ENCODE measurements at places on chromosomes 1 and 21. TPM values are rescaled to one million over a fixed set of nuclear protein-coding genes. Genes with fewer than 3 reads are reported as not detected.

GRCh38 chr1:40592107-40592803, 60.8 kb downstream of the ZNF684 start:
- no peak for DNase-seq

The GBP3 gene
- total RNA-seq, result 6.1 TPM

The CENPF gene
- total RNA-seq, result 4.6 TPM

- no peak for DNase-seq
These were observed 51.7 kb upstream of the DUSP10 start for GRCh38 chr1:221793439-221794078.

The SAMD13 gene
- total RNA-seq, result not detected

DNA sequence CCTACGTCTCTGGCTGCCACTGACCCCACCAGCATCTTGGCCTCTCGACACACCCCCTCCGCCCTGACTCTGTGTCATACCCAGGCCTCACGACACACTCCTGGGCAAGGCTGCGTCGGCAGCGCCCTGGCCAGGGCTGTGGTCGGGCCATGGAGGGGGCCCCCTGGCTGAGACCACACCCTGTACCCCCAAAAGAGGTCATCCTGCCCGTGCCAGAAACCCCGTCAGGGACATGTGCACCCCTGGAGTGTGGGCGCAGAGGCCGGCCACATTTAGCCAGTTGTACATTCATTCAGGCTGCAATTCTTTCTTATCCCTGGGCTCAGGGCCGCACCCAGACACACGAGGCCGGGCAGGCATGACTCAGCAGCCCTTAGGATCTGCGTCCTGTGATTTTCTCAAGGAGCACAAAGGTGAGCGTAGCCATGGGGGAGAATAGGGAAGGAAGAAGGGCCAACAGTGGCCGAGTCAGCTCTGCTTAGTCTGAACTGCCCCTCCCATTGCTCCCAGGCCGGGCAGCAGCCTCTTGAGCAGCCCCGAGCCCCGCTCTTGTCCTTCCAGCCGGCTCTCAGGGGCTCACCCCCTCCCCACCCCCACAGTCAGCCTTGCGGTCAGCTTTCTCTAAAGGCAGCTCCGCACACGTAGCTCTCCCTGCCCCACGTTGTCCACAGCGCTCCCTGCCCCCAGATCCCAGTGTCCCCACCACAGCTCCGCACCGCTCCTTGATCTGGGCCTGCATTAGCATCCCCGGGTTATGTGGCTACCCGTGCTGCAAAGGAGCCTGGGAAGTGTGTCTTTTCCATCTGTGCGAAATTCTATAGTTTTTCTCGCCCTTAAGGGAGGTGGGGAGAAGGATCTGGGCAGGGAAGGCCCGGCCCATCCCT, 7.9 kb downstream of the CSTB start:
- DNase-seq, result no peak

- no peak for DNase-seq
These were observed 23.1 kb upstream of the C1orf198 start for GRCh38 chr1:230891413-230891812.

The ARHGEF16 gene
- 0.15 TPM for total RNA-seq

DNA sequence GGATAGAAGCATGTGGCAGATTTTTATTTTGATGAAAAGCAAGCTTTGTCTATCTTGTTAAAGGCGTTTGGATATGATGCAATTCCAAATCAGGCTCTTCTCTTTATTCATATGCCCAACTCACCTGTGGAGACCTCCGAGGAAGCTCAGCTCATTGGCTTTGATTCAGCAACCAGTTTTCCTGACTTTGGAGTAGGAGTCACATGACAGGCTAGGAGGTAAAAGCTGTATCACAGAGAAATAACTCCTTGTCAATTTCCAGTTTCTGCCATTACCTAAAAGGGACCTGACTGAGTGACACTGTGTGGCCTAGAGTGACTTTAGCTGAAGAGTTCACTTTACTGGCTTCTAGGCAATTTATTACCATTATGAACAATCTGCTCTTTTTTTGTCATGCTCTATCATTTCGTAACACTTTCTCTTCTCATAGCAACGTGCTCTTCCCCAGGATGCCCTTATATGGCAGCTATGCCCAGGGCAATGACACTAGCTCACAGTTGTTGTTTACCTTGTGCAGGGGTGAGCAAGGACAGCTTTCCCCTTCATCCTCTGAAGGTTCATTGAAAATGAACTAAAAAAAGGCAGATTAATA, 107.2 kb downstream of the KCNK1 start:
- DNase-seq, result no peak

DNA sequence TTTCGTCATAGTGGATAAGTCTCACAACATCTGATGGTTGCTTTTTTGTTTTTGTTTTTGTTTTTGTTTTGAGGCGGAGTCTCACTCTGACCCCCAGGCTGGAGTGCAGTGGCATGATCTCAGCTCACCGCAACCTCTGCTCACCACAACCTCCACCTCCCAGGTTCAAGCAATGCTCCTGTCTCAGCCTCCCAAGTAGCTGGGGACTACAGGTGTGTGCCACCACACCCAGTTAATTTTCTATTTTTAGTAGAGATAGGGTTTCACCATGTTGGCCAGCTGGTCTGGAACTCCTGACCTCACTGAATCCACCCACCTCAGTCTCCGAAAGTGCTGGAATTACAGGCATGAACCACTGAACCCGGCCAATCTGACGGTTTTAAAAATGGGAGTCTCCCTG, 109.2 kb downstream of the RERE start:
- DNase-seq, result no peak

The KMO gene
- 0.91 TPM for total RNA-seq

- DNase-seq, result no peak
These were observed 209.2 kb upstream of the ZC3H12A start for GRCh38 chr1:37265156-37265555.

GRCh38 chr1:230937371-230937770, 41.3 kb downstream of the TTC13 start:
- no peak for DNase-seq

- DNase-seq, result no peak
These were observed 48.2 kb upstream of the ARHGEF16 start for GRCh38 chr1:3405974-3406867.

The RPL11 gene
- total RNA-seq, result 1,425 TPM

GRCh38 chr1:58041621-58042020, 504.9 kb downstream of the OMA1 start:
- no peak for DNase-seq

The SPRR2F gene
- not detected for total RNA-seq

The PFKFB2 gene
- total RNA-seq, result 2.8 TPM

The CRABP2 gene
- total RNA-seq, result 2.4 TPM

DNA sequence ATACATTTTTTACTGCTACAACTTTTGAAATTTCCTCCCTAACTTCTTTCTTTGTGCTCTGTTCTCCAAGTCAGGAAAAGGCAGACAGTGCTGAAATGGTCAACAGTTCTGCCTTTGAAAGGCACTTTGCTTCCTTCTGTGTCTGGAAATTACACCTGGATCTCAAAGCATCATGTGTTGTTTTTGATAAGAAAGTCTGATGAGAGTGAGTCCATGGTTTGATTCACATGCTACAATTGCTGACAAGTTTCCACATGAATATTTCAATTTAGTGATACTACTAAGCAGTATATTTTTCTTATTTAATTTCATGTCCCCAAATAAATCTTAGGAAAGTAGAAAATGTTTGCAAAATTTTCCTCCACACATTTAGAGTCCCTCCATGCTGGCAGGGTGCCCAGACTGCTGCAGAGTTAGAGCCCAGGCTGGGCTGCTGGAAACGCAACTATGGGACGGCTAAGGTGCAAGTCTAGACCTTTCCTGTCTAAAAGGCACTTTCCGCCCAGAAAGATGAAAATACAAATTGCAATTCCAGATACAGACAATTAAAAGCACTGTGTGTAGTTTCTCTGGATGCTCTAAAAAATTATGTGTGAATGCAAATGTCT, 96.6 kb upstream of the RUNX1 start:
- DNase-seq, result no peak

The SMIM12 gene
- 73.8 TPM for total RNA-seq

DNA sequence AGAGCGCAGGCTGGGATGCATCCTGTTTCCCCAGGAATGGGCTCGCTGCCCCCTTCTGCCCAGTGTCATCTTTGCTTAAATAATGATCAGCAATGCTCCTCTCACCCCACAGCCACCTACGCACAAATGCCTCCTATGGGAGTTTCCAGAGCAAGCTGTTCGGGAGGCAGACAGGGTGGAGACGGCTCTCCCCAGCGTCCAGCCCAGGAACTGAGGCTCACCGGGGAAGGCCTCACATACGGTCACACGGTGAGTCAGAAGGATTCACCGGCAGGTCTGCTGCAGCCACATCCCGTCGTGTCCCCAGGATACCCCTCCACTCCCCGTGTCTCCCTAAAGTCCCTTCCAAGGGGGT, 40.3 kb upstream of the RUNX3 start:
- no peak for DNase-seq

GRCh38 chr1:235093013-235093695, 35.5 kb downstream of the TOMM20 start:
- DNase-seq, result no peak

GRCh38 chr1:236320214-236320613, 38.5 kb upstream of the ERO1B start:
- DNase-seq, result no peak

DNA sequence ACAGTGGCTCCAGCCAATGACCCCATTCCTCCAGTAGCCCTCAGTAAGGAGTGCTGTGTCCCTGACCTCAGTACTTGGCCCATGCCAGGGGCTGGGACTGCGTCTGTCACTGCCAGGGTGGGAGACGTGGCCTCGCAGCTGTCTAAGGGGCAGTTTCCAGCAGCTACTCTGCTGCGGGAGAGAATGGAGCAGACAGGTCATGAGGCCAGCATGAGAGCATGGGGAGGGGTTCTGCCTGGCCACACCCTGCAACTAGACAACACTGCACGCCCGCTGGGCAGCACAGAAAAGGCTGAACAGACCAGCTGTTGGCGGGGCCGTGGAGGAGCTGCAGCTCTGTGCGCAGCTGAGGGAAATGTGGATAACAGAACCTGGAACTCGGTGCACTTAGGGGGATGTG, 91.6 kb upstream of the COL6A1 start:
- DNase-seq, result no peak

The FAM110D gene
- not detected for total RNA-seq

The PLCH2 gene
- total RNA-seq, result 0.81 TPM

The ADAMTS4 gene
- total RNA-seq, result 0.63 TPM

The NUF2 gene
- total RNA-seq, result 6.7 TPM

The YRDC gene
- 178 TPM for total RNA-seq

The DPH5 gene
- 57.7 TPM for total RNA-seq

The NPR1 gene
- 0.16 TPM for total RNA-seq

The GUCA2A gene
- total RNA-seq, result not detected

DNA sequence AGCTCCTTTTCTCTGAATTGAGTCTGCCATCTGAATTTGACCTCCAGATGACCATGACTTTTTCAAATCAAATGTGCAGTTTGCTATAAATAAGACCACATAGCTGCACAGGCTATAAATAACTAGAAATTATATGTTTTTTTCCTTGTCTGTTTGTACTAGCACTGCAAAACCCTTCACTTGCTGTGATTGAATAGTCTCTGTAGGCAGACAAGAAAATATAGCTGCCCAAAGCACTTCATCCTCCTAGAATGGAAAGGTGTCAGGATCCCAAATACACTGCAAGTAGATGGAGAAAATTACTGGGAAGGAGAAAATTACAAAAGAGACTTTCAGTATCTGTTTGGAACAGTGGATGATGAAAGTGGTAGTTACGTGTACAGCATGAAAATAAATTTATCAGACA, 175.8 kb downstream of the APP start:
- DNase-seq, result no peak

GRCh38 chr1:154629061-154629674, 21.2 kb upstream of the ADAR start:
- no peak for DNase-seq

DNA sequence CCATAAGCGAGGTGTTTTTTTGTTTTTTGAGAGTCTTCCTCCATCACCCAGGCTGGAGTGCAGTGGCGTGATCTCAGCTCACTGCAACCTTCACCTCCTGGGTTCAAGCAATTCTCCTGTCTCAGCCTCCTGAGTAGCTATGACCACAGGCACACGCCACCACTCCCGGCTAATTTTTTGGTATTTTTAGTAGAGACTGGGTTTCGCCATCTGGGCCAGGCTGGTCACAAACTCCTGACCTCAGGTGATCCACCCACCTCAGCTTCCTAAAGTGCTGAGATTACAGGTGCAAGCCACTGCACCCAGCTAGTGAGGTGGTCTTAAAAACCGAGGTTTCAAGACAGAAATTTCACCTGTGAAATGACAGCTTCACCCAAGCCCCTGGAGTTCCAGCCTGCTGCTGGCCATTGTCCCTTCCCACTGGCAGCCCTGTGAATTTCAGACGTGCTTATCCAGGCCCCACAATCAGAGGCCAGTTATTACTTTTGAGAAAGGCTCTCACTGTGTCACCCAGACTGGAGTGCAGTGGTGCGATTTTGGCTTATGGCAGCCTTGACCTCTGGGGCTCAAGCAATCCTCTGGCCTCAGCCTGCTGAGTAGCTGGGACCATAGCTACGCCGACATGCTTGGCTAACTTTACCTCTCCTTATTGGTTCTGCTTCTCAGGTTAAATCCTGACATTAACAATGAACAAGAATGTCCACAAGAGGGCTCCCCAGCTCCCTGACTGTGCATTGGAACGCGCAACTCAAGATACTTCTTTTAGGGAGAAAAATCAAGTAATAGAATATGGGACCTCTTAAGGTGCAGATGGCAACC, 19.4 kb downstream of the ENO1 start:
- peak; percentile 48 for DNase-seq

The KIAA0040 gene
- 19.7 TPM for total RNA-seq

- no peak for DNase-seq
These were observed 3.1 kb downstream of the ENO1 start for GRCh38 chr1:8875216-8875861.

- DNase-seq, result no peak
These were observed 850.0 kb downstream of the LTN1 start for GRCh38 chr21:28142697-28143096.

GRCh38 chr1:234601301-234602017, 8.5 kb downstream of the IRF2BP2 start:
- no peak for DNase-seq

DNA sequence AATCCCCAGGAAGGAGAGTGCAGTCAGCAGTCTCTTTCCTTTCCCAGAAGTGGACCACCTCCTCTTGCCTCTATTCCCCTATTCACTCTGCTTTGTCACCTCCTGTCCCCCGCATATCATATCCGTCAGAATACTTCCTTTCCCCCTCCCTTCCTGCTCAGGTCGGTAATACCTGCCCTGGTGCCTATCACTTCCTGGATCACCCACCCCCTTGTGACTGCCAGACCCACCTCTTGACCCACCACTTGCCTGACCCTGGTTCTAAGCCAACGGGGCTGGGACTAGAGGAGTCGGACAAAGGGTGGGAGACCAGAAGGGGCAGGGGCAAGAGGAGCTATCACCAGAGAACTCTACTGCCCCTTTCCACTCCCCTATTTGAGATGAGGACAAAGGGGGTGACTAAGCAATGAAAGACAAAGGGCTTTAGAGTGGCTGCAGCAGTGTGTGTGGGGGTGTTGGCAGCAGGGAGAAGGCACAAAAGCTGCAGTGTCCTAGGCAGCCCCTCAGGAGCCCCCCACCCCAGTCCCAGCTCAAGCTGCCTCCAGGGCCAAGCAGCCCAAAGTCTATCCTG, 1.7 kb upstream of the ADAMTS4 start:
- DNase-seq, result no peak

Measured in activated T-cell treated with anti-CD3 and anti-CD28 coated beads, Interleukin-2, amount 50 U/mL, for 4 hours (primary cell).